ENCODE measurements at places on chromosomes 7 and 10. TPM values are rescaled to one million over a fixed set of nuclear protein-coding genes. Genes with fewer than 3 reads are reported as not detected.

GHRHR gene
- total RNA-seq, result not detected

OIT3 gene
- total RNA-seq, result 61.0 TPM

AOAH gene
- total RNA-seq, result 252 TPM

C10orf53 gene
- total RNA-seq, result not detected

CALCR gene
- not detected for total RNA-seq

GTF2I gene
- total RNA-seq, result 170 TPM

CALML3 gene
- total RNA-seq, result not detected

STRA8 gene
- not detected for total RNA-seq

TMEM178B gene
- total RNA-seq, result 4.3 TPM

GARIN1A gene
- total RNA-seq, result 7.1 TPM

AMPH gene
- total RNA-seq, result 9.7 TPM

Data from spleen (tissue), 13 donors.